ENCODE measurements at places on chromosomes 5 and 9. TPM values are rescaled to one million over a fixed set of nuclear protein-coding genes. Genes with fewer than 3 reads are reported as not detected.

DNA sequence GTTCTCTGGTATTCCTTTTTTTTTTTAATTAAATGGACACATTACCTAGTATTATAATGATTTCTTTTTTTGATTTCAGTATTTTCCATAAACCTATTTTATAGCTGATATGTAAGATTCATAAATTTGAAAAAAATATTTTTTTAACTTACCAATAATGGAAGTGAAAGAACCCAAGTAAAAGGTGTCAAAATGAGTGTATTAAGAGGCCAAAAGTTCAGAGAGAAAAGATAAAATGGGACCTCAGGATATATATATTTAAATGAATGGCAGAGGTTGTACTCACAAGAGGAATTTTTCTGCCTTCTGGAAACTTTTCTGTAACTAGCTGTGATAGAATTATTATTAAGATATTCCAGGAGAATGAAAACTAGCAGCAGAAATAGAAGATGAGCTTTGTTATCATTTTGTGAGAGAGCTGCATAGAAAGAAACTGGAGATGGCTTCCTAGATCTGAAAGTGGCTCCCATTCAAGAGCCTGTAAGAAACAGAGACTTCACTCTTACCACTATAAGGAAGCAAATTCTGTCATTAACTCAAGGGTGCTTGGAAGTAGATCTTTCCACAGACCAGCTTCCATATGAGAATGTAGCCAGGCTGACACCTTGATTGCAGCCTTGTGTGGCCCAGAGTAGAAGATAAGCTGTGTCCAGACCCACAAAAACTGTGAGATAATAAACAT lies 91.7 kb downstream of the MRPS30 start:
- no peak for DNase-seq

The MSMP gene
- not detected for total RNA-seq

The IRX1 gene
- not detected for total RNA-seq

The VLDLR gene
- 132 TPM for total RNA-seq

The DMRT2 gene
- total RNA-seq: 0.12 TPM

GRCh38 chr5:158451203-158451992 lies 592.5 kb upstream of the CLINT1 start:
- peak; percentile 52 for DNase-seq

DNA sequence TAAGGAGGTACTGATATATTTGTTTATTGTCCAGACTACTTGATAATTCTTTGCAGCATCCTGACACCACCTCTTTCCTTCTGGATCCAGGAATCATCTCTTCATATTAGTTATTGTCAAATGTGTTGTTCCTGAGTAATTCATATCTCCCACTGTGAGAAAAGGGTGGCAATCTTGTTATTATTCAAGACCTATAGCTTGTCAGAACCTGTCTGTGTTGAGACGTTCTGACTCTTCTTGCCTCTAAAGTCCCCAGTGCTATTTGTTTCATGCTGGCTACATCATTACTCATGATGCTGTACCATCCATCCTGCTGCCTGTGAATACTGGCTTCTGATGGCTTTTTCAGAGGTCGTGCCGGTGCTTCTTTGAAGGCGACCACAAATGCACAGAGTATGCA lies 68.7 kb upstream of the TAF11L2 start:
- DNase-seq: no peak

GRCh38 chr9:78030296-78030552 lies 1.4 kb downstream of the GNAQ start:
- no peak for DNase-seq

DNA sequence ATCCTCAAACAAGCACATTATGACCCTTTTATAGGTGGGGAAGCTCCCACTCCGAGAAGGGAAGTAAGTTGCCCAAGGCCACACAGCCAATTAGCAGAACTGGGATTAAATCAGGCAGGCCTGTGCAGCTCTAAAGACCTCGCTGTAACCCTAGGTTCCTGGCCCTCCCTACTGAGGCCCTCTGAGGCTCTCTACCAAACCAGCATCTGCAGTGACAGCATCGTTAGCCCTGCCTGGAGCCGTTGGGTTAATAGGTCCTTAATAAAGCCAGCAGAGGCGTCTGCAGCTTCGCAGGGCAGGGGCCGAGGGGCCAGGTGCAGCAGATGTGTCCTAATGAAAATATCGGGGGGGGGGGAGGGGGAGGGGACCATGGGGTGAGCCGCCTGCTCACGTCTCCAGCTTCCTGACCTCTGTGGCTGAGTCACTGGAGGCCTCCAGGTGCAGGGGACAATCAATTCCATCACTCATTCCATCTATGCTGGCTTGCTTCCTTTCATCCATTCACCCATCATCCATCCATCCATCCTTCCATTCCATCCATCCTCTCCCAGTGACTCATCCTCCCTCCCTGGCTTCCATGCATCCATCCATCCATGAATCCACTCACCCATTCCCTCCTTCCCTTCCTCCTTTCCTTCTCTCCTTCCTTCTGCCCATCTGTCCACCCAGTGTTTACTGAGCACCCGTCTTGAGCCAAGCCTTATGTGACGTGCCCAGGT lies 203.9 kb downstream of the C9orf50 start:
- DNase-seq: no peak

DNA sequence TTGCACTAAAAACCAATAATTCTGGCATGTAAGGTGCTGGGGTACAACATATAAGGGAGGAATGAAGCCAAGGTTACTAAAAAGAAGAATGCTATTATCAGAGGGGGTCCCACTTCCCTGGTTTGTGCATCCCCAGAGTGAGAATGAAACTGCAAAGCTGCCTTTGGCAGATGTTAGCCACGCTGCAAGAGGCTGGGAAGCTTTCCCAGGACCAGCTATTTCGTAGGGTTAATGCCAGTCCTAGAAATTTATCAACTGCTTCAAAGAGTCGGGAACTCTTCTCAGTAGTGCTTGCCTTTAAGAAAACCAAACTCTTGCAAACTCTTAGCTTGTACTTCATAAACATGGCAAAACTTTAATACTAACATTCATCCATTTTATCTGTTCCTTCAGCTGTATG lies 87.5 kb upstream of the NR5A1 start:
- no peak for DNase-seq

DNA sequence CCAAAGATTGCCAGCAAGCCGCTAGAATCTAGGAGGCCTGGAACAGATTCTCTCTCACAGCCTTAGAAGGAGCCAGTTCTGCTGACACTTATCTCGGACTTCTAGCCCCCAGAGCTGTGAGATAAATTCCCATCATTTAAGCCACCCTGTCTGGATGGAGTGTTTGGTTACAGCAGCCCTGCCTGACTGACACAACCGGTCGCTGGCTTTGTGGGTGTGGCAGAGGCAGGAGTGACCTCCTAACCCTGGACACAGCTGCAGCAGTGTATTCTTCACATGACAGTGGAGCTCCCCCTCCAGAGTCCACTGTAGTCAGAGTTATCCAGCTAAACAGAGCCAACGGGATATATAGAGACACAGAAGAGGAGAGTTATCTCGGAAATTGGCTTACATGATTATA lies 21.2 kb upstream of the IL17B start:
- DNase-seq: peak; percentile 34

The CTXN3 gene
- not detected for total RNA-seq

All from left ventricle myocardium superior (tissue), 1 donor.